ENCODE measurements at places on chromosomes 6 and 20.

- DNase-seq, result no peak
Measured at GRCh38 chr6:33008944-33009861, at the start of gene HLA-DOA. HLA-DOA (minus strand) TSS chr6:33009591.

DNA sequence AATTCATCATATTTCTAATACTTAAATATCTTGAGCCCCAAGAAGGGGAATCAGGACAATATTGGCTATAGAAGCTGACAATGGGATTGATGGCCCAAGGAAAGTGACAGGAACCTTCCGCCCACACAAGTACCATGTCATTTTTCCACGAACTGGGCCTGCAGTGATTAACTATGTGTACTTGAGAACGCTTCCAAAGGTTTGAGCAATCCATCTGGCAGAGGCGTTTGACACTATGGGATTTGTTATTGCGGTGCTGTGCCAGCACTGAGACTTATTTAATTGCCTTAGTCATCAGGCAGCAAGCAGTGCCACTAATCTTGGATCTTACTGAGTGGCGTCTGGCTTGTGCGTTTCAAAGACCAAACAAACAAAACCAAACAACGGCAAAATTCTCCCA, 135.6 kb upstream of the UST start:
- DNase-seq, result no peak

DNA sequence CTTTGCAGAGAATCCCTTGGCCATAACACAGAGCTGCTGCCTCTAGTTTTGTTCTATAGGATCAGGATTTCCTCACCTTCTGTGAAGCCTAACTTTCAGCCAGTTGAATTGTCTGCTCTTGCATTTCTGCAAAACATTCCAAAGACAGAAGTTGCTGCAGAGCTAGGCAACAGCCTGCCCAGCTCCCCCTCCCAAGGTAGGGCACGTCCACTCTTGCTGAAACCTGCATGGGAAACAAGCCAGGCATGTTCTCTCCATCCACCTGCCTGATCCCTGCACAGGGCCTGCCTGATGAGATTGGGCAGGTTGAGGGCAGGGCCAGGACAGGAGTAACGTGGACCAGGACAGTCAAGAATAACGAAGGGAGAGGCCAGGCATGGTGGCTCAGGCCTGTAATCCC, 58.9 kb upstream of the NAA20 start:
- no peak for DNase-seq

DNA sequence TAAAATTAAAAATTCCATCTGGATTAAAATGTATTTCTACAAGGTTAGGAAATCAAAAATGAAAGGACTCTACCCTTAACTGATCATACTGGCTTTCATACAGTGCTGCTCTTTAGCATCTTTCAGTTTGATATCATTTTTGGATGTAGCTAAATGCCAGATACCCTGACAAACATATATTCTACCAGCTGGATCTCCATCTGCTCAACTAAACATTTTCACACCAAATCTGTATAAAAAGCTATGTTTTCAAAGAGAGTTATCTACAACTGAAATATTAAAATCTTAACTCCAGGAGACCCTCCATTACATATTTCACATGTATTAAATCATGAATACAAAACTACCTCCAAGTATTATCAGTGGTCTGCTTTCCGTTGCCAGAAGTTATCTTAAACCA, 95.7 kb downstream of the EPHA7 start:
- DNase-seq, result no peak

DNA sequence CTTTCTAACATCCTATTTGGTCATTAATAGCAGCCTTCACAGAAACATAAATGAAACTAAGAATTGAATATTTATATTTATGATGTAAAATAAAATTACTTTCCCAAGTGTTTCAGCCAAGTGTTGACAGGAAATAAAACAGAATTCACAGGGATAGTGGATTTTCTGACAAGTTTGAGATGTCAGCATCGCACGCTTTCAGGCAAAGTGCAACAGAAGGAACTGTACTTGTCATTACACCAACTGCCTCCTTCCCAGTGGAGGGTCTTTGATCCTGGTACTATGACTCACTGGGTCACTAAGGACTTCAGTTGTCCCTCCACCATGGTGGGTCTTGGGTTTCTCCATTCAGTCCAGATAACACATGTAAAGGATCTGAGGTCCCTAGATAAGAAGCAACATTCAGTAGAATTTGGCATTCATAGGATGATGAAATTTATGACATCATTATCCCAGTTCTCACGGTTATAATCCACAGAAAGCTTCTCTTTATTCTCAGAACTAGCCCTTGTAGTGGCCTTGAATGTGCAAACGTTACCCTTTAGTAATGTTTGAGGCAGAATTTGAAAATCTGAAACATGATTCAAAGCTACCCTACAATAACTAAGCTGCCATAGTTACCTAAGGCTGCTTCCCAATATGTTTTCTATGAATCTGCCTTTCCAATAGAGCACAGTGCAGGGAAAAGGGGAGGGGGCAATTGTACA, 3.8 kb upstream of the TNFAIP3 start:
- DNase-seq, result no peak

- DNase-seq, result no peak
Measured at GRCh38 chr6:150876598-150876997, 11.1 kb downstream of the MTHFD1L start.
